HFFc6 (cell line): ENCODE measurements at places on chromosomes 2 and 18. TPM values are rescaled to one million over a fixed set of nuclear protein-coding genes. Genes with fewer than 3 reads are reported as not detected.

The GPBAR1 gene
- 0.12 to 0.15 TPM in 2 of 3 replicates, not detected in the other for total RNA-seq

DNA sequence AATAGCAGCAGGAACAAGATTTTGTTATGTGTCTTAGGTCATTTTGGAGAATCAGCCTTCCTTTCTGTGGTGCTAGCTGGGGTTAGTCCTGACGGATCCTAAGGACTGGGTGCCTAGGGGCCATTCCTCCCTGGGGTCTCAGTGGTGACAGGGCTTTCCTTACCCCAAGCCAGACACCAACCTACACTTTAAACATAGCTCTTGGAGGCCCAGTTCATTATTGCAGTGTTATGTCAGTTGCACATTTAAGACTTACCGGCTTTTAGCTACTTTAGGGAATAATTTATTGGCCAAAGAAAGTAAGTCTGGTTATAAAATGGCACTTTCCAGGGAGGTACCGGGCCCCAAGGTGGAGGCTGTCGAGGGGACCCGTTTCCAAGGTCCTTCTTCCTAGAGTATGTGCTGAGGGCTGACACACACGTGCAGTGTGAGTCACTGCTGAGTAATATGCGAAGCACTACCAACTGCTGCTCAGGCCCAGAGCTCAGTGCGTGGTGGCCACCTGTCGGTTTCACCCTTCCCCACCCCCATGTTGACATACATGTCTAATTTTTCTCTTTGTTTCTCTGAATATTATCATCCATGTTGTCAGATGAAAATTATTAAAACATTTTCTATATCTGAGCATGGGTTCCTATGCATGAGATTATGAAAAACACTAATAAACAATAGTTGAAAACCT lies 37.0 kb upstream of the GRHL1 start:
- DNase-seq = peak; percentile 61

DNA sequence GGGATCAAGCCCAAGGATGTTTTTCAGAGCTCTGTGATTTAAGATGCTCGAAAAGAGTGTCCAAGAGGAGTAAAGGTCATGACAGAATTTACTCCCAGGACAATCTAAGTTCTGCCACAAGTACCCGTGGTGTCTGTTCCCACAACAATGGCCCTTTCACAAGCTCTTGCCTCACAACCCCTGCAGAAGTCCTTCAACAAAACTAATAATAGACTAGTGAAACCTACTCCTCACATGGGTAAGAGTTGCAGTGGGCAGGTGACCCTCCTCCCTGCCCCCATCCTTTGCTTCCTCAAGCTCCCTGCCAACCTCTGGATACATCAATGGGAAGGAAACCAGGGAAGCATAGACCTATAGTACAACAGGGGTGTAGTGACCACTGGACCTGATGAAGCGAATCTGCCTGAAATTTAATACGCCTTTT lies 34.9 kb downstream of the PTCD3 start:
- DNase-seq = no peak

DNA sequence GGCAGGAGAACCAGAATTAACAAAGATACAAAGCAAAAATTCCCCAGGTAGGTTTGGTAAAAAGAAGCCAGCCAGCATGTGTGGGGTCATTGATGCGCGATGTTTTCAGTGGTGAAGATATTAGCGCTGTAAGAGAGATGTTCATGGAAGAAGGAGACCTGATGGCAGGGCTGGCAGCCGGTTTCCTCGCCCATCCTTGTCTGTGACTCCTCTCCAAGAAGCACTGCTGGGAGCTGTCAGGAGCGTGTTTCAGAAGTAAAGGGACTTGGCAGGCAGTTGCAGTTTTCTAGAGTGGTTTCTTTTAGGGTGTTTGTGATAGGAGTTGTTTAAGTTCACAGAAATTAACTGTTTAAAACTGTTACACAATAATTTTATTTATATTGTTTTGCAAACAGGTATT lies 24.6 kb downstream of the TAF1B start:
- no peak for DNase-seq

GRCh38 chr2:127516041-127516762 lies 10.1 kb downstream of the IWS1 start:
- DNase-seq = peak; percentile 12
